Urinary bladder (tissue), 4 donors: ENCODE measurements at places on chromosomes 2 and 18.

- DNase-seq: no peak
Measured at GRCh38 chr2:240231838-240232244, 91.4 kb upstream of the OTOS start.

DNA sequence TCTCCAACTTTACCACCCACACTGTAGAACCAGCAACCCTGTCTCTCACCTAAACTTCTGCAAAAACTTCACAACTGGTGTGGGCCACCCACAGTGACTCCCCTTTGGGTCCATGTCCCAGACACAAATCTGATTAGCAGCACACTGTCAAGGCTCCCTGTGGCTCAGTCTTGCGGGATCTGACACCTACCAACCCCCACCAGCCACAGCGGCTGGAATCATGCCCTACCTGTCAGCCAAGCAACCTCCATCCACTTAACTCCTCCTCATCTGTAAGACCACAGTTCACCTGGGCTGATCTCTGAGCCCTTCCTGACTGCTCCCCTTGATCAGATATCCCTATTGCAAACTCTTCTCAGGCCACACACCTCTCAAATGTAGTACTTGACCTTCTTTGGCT, 14.6 kb downstream of the TCF4 start:
- no peak for DNase-seq

GRCh38 chr2:233201258-233202013, 50.0 kb upstream of the ATG16L1 start:
- no peak for DNase-seq

DNA sequence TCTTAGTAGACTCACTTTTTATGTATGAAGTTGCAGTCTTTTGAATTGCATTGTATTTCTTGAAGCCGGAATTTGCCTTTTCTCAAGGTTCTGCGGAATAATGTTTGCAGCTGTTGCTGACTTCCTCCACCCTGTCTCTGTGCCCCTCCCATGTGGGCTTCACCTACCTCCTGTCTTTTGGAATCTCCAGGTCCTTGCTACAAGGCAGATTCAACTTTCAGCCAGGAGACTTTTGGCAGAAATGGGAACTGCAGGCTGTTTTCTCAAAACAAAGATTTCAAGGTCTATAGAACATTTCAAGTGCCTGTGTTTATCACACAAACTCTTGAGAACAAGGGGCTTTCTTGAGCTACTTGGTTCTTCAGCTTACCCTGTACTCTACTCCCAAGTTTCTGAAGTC, 25.6 kb downstream of the ZNF236 start:
- DNase-seq: no peak

GRCh38 chr18:78542204-78542603, 437.4 kb upstream of the SALL3 start:
- peak; percentile 42 for DNase-seq

GRCh38 chr2:238913931-238914647, 66.2 kb downstream of the TWIST2 start:
- DNase-seq: no peak
